ENCODE measurements at places on chromosomes 5 and 9. TPM values are rescaled to one million over a fixed set of nuclear protein-coding genes. Genes with fewer than 3 reads are reported as not detected.
A peak's percentile ranks its signal among the peaks of the same experiment; 100 is the strongest.

- H3K27me3 ChIP-seq: no peaks in the 10 kb centered on the region
- no peak overlapping the region for H3K27ac ChIP-seq
These were observed 56.1 kb downstream of the GRIA1 start for GRCh38 chr5:153546566-153546965.

- H3K27me3 ChIP-seq: peaks cover 2% of the 10 kb centered on the region
- no peak overlapping the region for H3K27ac ChIP-seq
- no peaks in the 10 kb centered on the region for H3K36me3 ChIP-seq
- no peaks in the 10 kb centered on the region for H3K4me1 ChIP-seq
- DNase-seq: no peak
These were observed 144.4 kb upstream of the NR4A3 start for GRCh38 chr9:99677281-99677680.

Gene TAF11L3
- total RNA-seq: not detected

Gene OR1J2
- total RNA-seq: not detected

DNA sequence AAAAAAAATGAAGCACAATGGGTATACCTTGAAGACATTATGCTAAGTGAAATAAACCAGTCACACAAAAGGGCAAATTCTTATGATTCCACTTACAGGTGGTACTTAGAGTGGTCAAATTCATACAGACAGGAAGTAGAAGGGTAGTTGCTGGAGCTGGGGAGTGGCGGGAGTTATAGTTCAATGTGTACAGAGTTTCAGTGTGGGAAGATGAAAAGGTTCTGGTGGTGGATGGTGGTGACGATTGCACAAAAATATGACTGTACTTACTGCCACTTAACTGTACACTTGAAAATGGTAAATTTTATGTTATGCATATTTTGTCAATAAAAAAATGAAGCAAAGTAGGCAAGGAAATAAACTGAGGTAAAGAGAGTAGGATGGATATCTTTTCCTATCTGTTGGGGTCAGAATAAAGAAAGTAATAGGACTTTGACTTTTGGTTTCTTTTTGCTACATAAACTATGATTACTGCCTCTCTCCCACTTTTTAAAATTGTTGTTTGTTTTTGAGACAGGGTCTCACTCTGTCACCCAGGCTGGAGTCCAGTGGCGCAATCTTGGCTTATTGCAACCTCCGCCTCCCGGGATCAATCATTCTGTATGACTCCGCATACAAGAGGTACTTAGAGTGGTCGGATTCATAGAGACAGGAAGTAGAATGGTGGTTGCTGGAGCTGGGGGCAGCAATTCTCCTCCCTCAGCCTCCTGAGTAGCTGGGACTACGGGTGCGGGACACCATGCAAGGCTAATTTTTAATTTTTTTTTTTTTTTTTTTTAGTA lies 4.0 kb upstream of the PSAT1 start:
- H3K36me3 ChIP-seq: peaks cover 10% of the 10 kb centered on the region
- peak; percentile 43 for DNase-seq

DNA sequence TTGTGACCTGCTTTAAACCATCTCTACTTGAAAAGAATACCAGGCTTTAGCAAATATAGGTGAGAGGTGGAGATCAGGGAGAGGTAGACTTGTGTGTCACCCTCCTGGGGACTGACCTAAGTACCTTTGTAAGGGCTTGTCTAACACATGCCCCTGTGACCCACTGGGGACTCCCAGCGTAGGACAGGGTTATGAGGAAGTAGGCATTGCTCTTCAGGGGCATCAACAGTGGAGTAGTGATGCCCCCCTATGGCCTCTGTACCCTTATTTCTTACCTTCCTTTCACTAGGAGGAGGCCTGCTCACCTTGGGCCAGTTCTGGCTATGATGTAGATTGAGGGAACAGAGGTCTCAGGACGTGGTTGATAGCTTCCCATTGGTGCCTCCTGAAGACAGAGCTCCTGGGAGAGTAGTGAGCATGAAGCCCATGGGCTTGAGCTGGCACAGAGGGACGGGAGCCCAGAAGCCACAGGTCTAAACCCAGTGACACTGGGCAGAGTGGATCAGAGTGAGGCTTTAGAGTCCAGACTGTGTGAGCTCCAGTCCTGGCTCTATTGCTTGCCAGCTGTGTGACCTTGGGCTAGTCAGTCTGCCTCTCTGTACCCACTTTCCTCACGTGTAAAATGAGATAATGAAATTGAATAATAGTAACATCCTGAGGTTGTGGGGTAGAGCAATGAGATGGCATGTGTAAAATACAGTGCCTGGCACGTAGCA lies 191.7 kb downstream of the AOPEP start:
- no peaks in the 10 kb centered on the region for H3K36me3 ChIP-seq
- no peaks in the 10 kb centered on the region for H3K4me1 ChIP-seq
- no peak overlapping the region for H3K4me3 ChIP-seq
- peaks cover 2% of the 10 kb centered on the region for H3K27me3 ChIP-seq
- no peak for DNase-seq

- H3K4me1 ChIP-seq: peaks cover 44% of the 10 kb centered on the region
- peaks cover 6% of the 10 kb centered on the region for H3K36me3 ChIP-seq
- peaks cover 2% of the 10 kb centered on the region for H3K27me3 ChIP-seq
- DNase-seq: peak; percentile 28
These were observed 48.8 kb downstream of the FANCC start for GRCh38 chr9:95268681-95269080.

- no peak for DNase-seq
- no peak overlapping the region for H3K4me3 ChIP-seq
- peaks cover 4% of the 10 kb centered on the region for H3K27me3 ChIP-seq
- no peaks in the 10 kb centered on the region for H3K36me3 ChIP-seq
- H3K27ac ChIP-seq: no peak overlapping the region
- H3K4me1 ChIP-seq: no peaks in the 10 kb centered on the region
These were observed 208.1 kb downstream of the GNA14 start for GRCh38 chr9:77440057-77440456.

DNA sequence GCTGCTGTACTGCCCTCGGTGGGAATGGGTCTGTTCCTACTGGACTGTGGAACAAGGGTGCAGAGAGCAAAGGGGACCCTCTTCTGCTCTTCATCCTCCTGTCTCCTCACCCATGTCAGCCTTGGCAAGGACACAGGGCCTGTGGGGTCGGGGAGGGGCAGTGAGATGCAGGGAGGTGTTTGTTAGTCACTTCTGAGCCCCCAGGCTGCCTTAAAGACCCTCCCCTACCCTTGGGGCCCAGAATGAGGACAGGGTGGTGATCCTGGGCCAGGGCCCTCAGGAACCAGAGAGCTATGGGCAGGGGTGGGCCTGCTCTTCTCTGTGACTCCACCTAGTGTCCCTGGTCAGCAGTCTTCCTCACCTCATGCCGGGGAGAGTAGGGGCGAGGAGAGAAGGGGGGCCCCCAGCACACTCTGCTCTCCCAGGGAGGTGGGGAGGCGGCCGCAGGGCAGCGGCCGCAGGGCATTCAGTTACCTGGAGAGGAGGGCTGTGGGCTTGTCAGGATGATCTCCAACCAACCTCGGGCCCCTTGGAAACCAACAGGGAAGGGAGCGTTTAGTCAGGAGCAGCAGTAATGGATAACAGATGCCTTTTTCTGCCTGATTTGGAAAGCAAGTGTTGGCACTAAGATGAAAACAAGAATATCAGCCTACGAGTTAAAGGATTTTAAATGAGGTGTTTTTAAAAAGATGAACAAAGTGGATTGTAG lies 62.0 kb upstream of the GARNL3 start:
- H3K4me3 ChIP-seq: no peak overlapping the region
- H3K4me1 ChIP-seq: peaks cover 7% of the 10 kb centered on the region
- peaks cover 2% of the 10 kb centered on the region for H3K27me3 ChIP-seq
- H3K27ac ChIP-seq: no peak overlapping the region

- H3K4me1 ChIP-seq: no peaks in the 10 kb centered on the region
- DNase-seq: no peak
- H3K4me3 ChIP-seq: no peak overlapping the region
- H3K27ac ChIP-seq: no peak overlapping the region
- H3K27me3 ChIP-seq: no peaks in the 10 kb centered on the region
These were observed 431.6 kb downstream of the PRR16 start for GRCh38 chr5:120895660-120896059.

- H3K27ac ChIP-seq: no peak overlapping the region
- peaks cover 20% of the 10 kb centered on the region for H3K27me3 ChIP-seq
- no peaks in the 10 kb centered on the region for H3K36me3 ChIP-seq
- DNase-seq: no peak
These were observed 5.5 kb upstream of the HTR4 start for GRCh38 chr5:148659641-148660345.

GRCh38 chr5:5854087-5854486 lies 431.6 kb downstream of the ICE1 start:
- no peaks in the 10 kb centered on the region for H3K4me1 ChIP-seq
- H3K36me3 ChIP-seq: no peaks in the 10 kb centered on the region
- no peak overlapping the region for H3K27ac ChIP-seq
- DNase-seq: no peak
- H3K4me3 ChIP-seq: no peak overlapping the region
- H3K27me3 ChIP-seq: no peaks in the 10 kb centered on the region

DNA sequence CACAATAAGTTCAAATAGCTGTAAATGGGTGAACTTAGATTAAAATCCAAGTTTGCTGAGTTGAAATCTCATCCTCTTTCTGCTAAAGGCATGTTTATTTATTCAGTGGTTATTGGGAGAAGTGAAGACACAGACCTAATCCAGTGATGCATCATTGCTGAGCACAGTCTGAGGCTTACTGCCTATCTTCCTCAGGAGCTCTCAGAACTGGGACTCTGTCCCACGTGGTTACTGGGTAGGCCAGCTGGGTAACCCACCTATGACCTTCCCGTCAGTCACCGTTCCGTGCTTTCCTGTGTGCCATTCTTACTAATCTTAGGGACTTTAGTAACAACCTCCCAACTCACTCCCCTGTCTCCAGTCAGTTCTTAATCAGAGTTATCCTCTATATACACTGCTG lies 226.8 kb upstream of the ATP10B start:
- H3K36me3 ChIP-seq: no peaks in the 10 kb centered on the region
- no peak for DNase-seq
- no peaks in the 10 kb centered on the region for H3K27me3 ChIP-seq
- H3K4me3 ChIP-seq: no peak overlapping the region

DNA sequence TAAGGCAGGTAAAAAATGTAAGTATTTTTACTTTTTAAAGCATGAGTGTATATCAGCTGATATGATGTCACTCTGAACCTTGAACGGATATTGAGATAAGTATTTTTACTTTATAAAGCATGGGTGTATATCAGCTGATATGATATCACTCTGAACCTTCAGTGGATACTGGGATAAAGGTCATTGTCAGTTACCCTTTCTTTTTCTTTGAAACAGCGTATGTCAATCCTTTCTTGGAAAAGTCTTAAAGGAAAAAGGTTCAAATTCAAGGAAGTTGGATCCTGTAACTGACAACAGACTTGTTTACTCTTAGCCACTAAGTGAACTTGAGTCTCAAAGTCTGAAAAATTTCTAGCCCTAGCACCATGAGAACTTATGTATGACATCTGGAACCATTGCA lies 61.7 kb upstream of the IFNK start:
- H3K27me3 ChIP-seq: no peaks in the 10 kb centered on the region
- peaks cover 7% of the 10 kb centered on the region for H3K36me3 ChIP-seq
- H3K4me1 ChIP-seq: peaks cover 18% of the 10 kb centered on the region
- DNase-seq: no peak
- H3K4me3 ChIP-seq: no peak overlapping the region

Measured in activated CD8-positive, alpha-beta T cell treated with anti-CD3 and anti-CD28 coated beads, Interleukin-2, amount 10 ng/mL, durations not matched to agents 7 days and 5 days (primary cell).